CD4-positive, alpha-beta memory T cell (primary cell): ENCODE measurements at places on chromosomes 5 and 9. TPM values are rescaled to one million over a fixed set of nuclear protein-coding genes. Genes with fewer than 3 reads are reported as not detected.

The COX7C gene
- 474 TPM for total RNA-seq

The PTPA gene
- 49.0 TPM for total RNA-seq

The DIRAS2 gene
- total RNA-seq, result not detected

The ADGRD2 gene
- not detected for total RNA-seq

The ARL14EPL gene
- not detected for total RNA-seq

The FBP1 gene
- total RNA-seq, result 6.3 TPM

The PAPPA gene
- total RNA-seq, result not detected

The SPATA31D4 gene
- not detected for total RNA-seq

The CXCL14 gene
- not detected for total RNA-seq

The PLAC8L1 gene
- total RNA-seq, result not detected

The MYOZ3 gene
- total RNA-seq, result not detected

The PPP3R2 gene
- not detected for total RNA-seq

The CCL27 gene
- not detected for total RNA-seq

The LECT2 gene
- total RNA-seq, result not detected

The DBH gene
- total RNA-seq, result 0.09 TPM

The SPINK1 gene
- total RNA-seq, result not detected

The RNF224 gene
- total RNA-seq, result not detected

The N4BP3 gene
- 1.7 TPM for total RNA-seq

The C9 gene
- total RNA-seq, result not detected

The DRD1 gene
- not detected for total RNA-seq

The PCDHB3 gene
- total RNA-seq, result not detected

The TMEFF1 gene
- total RNA-seq, result not detected

The CCDC152 gene
- 5.9 TPM for total RNA-seq

The ADAMTSL2 gene
- total RNA-seq, result 0.17 TPM

The TTC39B gene
- 30.2 TPM for total RNA-seq

The RASEF gene
- not detected for total RNA-seq

The LCN15 gene
- total RNA-seq, result not detected

The GABRP gene
- not detected for total RNA-seq

The PIP5KL1 gene
- 1.8 TPM for total RNA-seq

The MCTP1 gene
- not detected for total RNA-seq

The CARTPT gene
- not detected for total RNA-seq

The NOL8 gene
- 93.9 TPM for total RNA-seq

The CD72 gene
- 4.4 TPM for total RNA-seq
